Fibroblast of mammary gland (primary cell): ENCODE measurements at places on chromosomes 6 and 20.

GRCh38 chr6:87944541-87944954 lies 103.1 kb upstream of the SPACA1 start:
- peak; percentile 58 for DNase-seq

DNA sequence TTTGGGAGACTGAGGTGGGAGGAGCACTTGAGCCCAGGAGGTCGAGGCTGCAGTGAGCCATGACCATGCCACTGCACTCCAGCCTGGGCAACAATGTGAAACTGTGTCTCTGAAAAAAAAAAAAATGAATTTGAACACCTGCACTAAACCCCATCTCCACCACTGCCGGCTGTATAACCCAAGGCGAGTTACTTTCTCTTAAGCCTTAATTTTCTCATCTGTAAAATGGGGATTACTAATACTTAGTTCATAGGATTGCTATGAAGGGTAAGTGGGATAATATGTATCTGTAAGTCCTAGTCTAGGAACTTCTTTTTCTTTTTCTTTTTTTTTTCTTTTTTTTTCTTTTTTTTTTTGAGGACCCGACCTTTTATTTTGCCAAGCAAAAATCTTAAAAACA lies 61.5 kb downstream of the SHLD1 start:
- DNase-seq = no peak

DNA sequence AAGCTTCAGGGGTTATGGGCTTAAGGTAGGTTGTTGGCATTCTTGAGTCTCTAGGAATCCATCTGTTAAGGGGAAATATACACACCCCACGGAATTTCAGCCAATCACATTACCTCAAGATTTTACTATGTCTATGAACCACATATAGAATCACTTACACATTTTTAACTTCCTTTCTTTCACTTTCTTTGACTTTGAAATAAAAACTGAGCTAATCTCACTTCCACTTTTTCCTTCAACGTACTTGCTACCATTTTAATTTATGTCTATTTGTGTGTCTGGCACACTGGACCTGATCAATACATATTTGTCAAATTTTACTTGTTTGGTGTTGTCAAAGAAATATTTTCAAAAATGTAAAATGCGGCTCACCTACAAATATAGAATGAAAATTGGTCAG lies 545.4 kb upstream of the JAG1 start:
- DNase-seq = no peak

- peak; percentile 57 for DNase-seq
Observed at GRCh38 chr6:10801224-10801848, 37.0 kb downstream of the MAK start.

DNA sequence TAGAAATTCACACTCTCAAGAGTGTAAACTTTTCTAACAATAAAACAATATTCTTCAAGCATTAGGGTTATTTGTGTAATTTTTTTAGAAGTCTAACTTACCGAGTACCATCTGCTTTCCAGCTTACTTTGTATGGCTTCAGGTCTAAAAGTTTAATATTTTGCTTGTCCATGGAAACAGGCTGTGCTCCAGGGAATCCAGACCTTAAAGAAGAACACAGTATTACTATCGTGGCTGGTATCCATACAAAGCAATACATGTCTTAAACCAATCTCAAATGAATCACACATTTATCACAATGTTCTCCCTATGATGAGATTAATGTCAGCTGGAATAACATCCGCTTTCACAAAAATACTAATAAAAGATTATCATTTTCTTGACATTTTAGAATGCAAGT lies 73.0 kb downstream of the RNGTT start:
- peak; percentile 45 for DNase-seq
